ENCODE measurements at places on chromosomes 13 and 19. TPM values are rescaled to one million over a fixed set of nuclear protein-coding genes. Genes with fewer than 3 reads are reported as not detected.

The ACER1 gene
- total RNA-seq, result 0.42 TPM

The FXYD7 gene
- total RNA-seq, result 1.4 TPM

The CEACAM8 gene
- total RNA-seq, result not detected

The JSRP1 gene
- total RNA-seq, result not detected

The AMER2 gene
- total RNA-seq, result 0.10 TPM
